NCI-H1048 (cell line): ENCODE measurements at places on chromosomes 3 and 15.
A peak's percentile ranks its signal among the peaks of the same experiment; 100 is the strongest.

DNA sequence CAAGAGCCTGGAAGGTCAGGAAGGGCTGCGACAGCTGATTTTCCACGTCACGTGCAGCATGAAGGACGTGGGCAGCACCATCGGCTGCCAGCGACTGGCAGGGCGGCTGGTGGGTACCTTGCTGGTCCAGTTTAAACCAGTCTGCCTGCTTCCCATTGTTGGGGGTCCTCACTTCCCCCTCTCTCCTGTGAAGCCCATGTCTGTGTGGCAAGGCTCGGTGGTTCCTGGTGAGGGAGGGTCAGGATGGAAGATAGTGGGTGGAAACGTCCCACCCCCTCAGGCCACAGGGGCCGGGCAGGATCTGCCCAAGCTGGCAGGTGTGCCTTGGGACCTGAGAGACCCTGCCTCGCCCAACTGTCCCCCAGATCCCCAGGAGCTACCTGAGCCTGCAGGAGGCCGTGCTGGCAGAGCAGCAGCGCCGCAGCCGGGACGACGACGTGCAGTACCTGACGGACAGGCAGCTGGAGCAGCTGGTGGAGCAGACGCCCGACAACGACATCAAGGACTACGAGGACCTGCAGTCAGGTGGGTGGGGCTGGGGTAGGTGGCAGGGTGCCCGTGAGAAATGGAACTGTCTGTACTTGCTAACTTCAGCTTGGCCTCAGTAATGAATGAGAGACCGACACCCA is 108.2 kb downstream of the LRRK1 start:
- DNase-seq, result no peak

GRCh38 chr3:132549169-132549568 is 47.9 kb upstream of the ACKR4 start:
- DNase-seq, result no peak

GRCh38 chr3:187131981-187132380 is 7.3 kb downstream of the RPL39L start:
- DNase-seq, result no peak

DNA sequence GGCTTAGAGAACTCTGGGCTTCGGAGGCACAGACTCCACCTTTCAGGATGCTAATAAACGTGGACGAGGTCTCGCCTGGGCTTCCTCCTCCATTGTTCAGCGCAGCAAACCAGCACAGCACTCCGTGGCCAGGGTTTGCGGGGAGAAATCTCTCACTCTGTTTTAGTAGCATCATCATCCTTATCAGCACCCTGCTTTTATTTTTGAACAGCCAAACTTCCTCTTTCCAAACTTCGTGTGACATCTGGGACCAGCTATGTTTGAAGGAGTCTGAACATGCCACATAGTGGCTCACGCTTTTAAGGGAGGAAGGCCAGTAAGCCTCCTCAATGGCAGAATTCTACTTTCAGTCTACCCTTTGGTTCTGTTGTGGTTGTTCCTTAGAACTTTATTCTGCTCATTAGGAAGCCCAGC is 149.0 kb downstream of the PGPEP1L start:
- no peak for DNase-seq

DNA sequence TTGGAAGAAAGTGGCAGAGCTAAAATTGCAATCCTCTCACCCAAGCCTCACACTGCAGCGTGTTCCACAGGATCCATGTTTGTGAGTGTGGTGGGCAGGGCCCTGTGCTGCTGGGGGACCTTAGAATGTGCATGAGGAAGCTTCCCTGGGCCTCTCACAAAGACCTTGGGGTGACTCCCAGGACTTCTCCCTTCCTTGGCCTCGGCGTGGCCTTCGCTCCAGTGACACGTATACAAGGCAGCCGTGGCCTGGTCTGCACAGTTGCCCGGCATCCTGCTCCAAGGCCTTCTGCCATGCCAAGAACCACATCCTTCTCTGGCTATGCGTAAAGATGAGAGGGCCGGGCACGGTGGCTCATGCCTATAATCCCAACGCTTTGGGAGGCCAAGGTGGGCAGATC is 196.4 kb downstream of the UACA start:
- no peak for DNase-seq

GRCh38 chr15:41877631-41878354 is 16.1 kb downstream of the SPTBN5 start:
- DNase-seq, result no peak

DNA sequence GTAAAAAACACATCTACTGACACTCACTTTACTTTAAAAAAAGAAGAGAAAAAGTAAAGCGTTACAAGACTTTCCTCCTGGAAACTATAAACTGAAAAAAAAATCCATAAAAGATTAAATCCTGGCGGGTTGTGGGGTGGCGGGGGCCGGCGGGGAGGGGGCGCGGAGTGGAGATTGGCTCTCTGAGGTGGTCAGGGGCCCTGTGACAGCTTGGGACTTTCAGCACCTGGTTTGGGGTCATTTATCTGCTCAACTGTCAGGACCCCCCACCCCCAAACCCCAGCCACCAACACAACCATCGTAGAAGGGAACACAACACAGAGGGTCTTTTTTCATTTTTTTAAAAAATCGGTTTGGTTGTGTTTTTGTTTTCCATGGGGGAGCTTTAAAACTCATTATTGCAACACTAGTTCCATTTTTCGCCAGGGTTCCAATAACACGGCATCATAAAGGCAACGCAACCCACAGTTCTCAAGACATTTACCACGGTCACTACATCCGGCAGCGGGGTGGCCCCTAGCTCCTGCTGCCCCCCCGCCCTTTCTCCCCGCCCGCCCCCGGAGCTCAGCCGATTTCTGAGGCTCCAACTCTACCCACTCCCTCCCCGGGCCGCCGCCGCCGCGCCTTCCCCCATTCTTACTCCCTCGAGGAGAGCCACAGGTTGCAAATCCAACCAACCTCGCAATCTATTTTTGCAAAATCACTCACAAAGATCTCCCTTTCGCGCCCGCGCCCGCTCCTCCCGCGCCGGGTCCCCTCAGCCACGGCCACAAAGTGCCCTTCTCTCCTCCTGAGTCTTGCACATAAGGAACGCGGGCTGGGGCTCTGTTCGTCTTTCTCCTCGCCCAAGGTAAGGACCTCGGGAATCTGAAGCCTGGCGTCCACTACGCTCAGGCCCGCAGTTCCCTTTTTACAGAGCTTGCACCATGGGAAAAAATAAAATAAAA is 1.8 kb downstream of the BCL6 start:
- DNase-seq, result no peak

- DNase-seq, result no peak
Measured at GRCh38 chr3:12993517-12994356, 79.5 kb downstream of the IQSEC1 start.

GRCh38 chr3:101879102-101879501 is 29.8 kb downstream of the NFKBIZ start:
- no peak for DNase-seq

- DNase-seq, result no peak
Measured at GRCh38 chr3:171357721-171358120, 102.5 kb downstream of the TNIK start.

- no peak for DNase-seq
Measured at GRCh38 chr3:111929484-111929883, 49.3 kb upstream of the ABHD10 start.

DNA sequence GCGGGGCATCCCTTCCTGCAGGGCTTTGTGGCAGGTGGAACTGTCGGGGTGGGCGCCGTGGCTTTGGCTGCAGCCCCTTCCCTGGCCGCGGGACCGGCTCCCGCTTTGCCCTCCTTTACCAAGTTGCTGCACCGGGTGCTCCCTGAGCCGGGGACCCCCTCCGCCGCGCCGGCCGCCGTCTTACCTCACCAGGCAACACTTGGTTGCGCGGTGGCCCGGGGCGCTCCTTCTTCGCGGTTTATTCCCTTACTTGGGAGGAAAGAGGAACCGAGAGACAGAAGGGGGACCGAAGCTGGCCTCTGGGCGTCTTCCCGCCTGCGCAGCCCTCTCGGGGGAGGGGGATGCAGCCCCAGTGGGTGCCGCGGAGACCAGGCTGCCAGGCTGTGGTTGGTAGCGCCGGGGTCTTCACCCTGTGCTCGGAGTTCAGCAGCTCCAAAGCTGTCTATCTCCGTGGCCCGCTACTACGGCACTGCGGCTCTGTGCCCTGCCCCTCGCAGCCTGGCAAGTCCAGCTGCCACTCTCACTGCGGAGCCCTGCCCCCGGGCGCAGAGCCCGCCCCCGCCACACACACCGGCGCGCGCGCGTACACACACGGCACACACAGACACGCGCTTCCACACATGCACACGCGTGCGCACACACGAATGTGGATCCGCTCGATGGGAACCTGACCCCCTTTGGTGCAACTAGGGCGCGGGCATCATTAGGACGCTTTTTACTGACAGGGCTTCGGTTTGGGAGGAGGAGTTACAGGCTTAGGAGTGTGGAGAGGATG is at the start of gene DGKG:
Gene DGKG (minus strand): TSS at position 473 of the 775 bp plus-strand sequence. CDS start 41,775 bp downstream, outside the sequence.
- DNase-seq, result no peak

DNA sequence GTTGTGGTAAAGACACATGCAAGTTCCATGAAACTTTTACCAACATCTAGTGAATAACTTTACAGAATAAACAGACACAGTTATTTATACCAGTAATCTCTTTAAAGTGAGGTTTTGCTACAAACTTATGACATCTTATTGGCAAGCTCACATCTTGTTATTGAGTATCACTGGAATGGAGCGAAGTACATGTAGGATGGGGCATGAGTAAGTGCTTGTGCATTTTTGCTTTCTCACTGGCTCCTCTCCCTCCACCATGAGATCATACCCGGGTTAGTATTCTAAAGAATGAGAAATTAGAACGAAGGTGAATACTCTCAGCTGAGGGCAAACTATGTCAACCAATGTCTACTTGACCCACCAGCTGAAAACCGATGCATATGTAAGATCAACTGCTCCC is 193.3 kb upstream of the ZNF717 start:
- no peak for DNase-seq

DNA sequence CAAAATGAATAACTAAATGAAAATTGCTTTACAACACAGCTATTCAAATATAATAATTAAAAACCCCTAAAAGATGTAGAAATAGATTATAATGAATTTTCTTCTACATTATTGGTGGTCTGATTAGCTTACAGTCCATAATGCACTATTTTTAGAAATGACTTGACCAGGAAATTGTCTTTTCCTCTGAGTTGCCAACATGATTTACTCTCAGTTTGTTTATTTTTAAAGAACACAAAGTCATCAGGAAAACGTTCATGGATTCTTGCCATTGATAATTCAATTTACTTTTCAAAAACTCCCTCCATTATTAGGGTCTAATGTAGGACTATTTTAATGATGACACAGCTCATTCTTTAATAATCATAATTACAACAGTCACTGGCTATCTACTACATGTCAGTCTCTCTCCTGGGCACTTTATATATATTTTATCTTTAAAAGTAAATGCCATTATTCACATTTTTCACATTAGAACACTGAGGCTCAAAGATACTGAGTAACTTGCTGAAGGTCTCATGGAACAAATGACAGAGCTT is 1.1 kb downstream of the TM4SF18 start:
- no peak for DNase-seq

- no peak for DNase-seq
Measured at GRCh38 chr15:60237446-60237845, 160.3 kb downstream of the ANXA2 start.

GRCh38 chr15:78243491-78243941 is 9.2 kb upstream of the ACSBG1 start:
- no peak for DNase-seq

DNA sequence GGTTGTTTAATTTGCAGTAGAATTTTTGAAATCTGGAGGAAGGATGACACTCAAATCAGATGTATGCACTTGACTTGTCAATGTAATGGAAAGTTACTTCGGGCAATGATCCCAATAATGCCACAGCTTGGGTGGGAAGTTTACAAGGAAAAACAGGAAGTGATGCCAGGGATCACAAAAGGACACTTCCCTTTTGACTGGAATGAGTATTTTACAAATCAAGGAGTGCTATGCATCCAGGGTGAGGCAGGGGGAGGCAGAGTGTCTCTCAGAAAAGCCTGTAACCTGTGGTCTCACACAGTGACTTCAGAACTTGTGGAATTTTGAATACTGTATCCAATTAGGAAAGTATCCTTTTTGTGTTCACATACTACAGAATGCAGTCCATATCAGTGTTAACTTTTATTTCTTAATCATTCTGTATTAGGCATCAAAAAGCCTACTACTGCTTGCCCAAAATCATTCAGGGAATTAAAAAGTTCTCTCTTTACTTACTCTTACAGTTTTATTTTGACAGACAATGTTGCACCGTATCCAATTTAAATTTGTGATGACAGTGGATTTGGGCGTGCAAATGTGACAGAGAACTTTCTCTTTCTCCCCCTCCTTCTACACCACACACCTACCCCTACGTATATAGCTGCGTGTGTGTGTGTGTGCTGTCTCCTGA is 445.1 kb downstream of the MECOM start:
- peak; percentile 4 for DNase-seq

DNA sequence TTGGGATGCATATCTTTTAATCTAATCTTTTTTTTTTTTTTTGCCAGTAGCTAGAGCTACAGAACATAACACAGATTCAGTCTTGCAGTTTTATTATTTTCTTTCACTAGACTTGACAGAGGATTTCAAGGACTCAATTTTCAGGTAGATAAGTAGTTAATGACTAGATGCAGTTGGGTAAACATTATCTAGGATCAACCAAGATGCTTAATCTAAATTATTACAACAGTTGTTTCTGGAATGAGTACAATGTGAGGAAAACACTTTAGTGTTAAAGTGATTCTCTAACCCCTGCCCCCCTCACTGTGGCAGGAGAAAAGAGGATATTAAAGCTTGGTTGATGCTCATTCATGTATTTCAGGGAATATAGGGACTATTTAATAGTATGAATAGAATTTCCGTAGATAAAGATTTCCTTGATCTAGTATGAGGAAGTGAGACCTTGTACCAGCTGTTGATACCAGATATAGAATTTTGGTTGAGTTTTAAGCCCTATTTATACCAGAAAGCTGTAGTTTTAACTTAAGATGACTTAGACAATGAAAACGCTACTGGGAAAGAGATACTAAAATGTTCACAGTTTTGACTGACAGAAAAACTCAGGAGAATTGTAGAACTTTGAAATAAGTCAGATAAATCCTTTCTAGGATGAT is 389.0 kb upstream of the C2CD4B start:
- no peak for DNase-seq

GRCh38 chr3:66561367-66561766 is 60.5 kb upstream of the LRIG1 start:
- DNase-seq, result no peak

DNA sequence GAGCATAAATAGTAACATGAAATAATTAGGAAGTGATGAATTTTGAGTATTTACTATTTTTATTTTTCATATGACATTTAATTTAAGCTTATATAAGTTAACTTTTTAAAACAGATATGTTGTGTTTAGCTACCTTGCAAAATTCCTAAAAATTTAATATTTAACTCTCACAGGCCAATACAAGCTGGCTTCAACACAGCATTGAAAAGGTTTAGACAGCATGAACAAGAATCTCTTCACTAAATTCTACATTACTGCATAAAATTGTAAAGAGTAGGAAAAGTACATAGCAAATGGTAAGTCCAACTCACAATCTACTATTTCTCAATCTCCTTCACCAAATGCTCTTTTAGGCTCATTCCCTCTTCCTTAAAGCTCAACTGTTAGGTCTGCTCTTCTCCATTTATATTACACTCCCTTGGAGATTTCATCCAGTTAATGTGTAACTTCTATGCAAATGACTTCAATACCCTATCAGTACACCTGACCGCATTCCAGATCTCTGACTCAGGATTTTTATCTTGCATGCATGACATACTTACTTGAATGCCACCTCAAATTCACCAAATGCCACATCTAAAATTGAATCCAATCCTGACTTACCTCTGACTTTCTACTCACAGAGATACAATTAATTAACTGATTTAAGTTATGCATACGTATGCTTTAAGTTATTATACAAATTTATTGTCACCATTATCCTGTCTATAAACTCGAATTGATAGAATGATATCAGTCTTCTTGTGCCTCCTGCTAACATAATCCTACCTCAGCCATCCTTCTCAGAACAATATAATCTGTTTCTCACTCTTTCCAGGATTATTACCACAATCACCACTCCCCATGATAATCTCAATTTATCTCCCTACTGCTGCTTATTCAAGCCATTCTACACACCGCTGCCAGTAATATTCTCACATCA is 127.0 kb downstream of the STAG1 start:
- DNase-seq, result peak; percentile 47
